ENCODE measurements at places on chromosomes 4 and X.

GRCh38 chr4:54073271-54073880, 9.0 kb upstream of the CHIC2 start:
- no peak for DNase-seq

DNA sequence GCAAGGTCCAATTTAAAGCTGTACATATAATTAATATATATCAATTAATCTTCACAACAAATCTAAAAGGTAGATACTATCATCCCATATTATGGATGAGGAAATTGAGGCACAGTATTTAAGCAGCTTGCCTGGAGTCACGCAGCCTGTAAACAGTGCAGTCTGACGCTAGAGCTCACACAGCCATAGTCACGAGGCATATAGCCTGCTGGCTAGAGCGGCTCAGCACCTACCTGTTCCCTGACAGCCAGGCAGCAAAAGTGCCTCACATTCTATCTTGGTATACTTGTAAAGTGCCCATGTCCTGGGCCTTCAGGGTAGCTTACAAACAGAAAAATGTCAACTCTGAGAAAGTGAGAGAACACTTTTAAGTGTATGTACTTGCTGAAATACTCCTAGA, 222.6 kb upstream of the NEIL3 start:
- DNase-seq: no peak

- DNase-seq: no peak
These were observed 30.9 kb upstream of the FAM156A start for GRCh38 chrX:52988985-52989917.

- DNase-seq: no peak
These were observed 70.6 kb downstream of the ARFIP1 start for GRCh38 chr4:152850377-152850776.

- DNase-seq: no peak
These were observed 19.2 kb upstream of the BRS3 start for GRCh38 chrX:136468391-136469103.

DNA sequence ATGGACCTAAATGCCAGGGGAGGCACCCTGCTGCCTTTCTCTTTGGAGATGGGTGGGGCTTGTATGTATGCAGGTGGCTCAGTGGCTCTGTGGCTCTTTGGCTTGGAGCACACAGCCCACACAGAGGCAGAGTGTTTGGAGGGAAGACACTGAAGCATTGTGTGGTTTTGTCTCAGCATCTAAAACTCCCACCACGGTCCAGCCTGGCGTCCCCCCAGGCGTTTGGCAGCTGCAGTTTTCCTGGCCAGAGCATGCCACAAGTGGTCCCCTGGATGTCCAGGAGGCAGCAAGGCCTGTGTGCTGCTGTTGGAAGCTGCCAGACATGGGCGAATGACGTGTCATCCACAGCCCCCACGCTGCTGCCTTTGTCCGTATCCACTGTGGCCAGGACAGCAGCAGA, 32.2 kb upstream of the PSAPL1 start:
- DNase-seq: peak; percentile 68

- DNase-seq: no peak
These were observed 81.9 kb downstream of the AASDH start for GRCh38 chr4:56305390-56305789.

DNA sequence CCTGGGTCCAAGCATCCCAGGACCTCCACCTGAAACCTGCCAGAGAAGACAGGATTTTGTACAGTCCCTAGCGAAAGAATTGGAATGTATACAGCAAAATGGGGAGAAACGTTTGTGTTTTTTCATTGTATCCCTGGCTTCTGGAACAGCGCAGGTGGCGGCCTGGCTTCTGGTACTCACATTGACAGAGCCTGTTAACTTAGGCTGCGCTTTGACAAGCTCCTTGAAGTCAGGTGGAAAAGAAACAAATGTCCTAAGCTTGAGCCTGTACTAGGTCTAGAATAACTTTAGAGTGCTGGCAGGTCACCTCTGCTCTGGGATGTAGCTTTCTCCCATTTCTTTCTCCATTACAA, 343.7 kb upstream of the KLF3 start:
- no peak for DNase-seq

DNA sequence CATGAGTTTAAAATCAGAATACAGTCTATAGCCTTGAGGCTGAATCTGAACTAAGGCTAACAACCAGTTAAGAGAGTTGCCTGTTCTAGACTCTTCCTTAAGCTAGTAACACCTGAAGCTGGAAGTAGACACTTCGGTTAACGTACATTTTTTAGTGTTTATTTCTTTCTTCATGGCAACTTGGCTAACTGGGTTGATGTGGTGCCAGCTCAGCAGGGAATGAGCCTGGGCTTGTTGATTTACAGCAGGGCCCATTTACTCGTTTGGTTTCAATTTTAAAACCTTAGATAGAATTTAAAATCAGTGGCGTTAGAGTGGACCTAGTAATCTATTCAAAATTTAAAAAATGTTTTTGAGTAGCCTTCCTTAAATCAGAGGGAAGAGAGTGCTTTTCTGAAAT, 137.6 kb upstream of the ESX1 start:
- DNase-seq: no peak

DNA sequence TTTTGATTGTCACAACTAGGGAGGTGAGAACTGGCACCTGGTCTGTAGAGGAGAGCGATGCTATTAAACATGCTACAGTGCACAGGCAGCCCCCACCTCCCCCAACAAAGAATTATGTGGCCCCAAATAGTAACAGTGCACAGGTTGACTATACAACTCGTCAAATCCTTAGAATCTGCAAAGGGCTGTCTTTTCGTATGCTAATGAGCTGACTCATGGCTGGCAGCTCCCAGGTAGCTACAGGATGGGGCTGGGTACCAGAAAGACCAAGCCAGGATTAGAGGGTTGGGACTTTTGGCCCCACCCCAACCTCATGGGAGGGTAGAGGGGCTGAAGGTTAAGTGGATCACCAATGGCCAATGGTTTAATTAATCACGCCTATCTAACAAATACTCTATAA, 104.7 kb upstream of the SORBS2 start:
- no peak for DNase-seq

GRCh38 chrX:132749406-132749805, 209.0 kb downstream of the HS6ST2 start:
- no peak for DNase-seq

GRCh38 chrX:154375156-154375504, 696 bp upstream of the FLNA start:
- no peak for DNase-seq

- DNase-seq: no peak
These were observed 29.6 kb downstream of the C4orf54 start for GRCh38 chr4:99628040-99628439.

GRCh38 chrX:17039826-17040225, 93.4 kb downstream of the REPS2 start:
- DNase-seq: no peak

- DNase-seq: no peak
These were observed 51.2 kb downstream of the HMX1 start for GRCh38 chr4:8820178-8821102.

DNA sequence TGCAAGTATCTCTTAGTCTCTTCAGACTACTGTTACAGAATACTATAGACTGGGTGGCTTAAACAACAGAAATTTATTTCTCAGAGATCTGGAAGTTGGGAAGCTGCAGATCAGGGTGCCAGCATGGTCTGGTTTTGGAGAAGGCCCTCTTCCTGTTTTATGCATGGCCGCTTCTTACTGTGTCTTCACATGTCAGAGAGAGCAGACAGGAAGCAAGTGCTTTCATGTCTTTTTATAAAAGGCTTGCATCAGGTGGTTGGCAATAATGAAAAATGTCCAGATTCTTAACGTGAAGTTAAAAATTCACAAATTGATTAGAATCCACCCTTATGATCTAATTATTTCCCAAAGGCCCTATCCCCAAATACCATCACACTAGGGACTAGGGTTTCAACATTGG, 284.9 kb downstream of the RPA4 start:
- no peak for DNase-seq

DNA sequence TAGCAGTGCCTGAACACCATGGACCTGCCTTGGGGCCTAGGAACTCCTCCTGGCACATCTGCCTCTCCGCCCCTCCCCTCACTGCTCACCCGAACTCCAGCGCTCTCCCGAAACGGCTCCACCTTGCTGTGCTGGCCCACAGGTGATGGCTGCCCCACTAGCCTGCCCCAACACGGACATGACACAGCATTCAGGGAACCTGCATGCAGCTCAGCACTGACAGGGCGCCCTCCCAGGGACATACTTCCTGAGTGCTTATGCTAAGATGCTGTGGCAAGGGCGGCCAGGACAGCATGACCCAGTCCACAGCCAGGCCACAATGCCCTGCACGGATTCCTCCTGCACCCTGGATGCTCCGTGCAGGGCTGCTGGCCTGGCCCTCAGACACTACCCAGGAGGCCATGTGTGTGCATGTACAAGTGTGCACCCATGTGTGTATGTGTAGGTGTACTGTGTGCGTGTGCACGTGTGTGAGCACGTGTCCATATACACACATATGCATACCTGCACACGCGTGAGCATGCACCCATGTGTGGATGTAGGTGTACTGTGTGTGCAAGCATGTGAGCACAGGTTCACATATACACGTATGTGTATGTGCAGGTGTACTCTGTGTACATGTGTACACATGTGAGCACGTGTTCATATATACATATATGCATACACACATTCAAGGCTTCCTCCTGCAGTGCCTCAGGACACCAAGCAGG, 6.0 kb downstream of the TMEM271 start:
- no peak for DNase-seq

DNA sequence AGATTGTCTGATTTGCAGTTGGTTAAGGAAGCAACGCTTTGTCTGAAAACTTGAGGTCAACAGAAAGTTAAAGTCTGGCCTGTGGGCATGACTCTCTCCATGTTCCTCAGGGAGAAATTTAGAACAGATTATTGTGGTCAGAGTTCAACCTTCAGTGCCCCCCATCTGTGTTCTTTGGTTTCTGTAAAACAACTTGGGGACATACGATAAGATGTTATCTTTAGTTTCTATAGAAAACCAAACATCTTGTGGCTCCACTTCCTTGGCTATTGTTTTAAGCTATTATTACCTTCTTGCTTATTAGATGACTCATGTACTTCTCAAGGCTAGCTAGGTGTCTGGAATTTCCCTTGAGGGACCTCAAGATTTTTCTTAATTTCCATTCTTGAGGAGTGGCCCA, 507.7 kb downstream of the PDHA2 start:
- DNase-seq: no peak

DNA sequence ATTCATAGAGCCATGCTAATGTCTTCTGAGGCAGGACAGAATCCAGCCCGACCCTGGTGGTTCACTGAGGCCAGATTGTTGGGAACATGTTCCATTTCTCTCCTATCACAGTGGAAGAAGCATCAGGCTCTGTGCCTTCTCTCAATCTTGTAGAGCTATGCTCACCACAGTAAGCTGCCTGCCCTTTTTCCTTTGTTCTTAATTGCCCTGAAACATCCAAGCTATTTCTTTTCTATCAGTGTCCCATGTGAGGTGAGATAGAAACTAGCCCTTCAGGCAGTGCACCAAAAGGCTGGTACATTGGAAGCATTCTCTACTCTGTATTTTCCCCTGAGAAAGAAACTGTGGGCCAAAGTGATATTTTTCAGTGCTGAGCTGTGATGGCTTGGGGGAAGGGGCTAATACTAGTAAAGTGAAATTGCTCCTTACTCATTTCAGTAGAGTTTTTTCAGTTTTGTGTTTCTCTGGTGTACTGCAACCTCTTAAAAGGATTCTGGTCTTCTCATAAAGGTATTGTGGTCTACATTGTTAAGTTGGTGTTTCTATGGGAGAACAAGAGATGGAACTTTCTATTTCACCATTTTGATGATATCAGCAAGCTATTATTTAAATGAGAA, 611.2 kb downstream of the RPA4 start:
- no peak for DNase-seq

DNA sequence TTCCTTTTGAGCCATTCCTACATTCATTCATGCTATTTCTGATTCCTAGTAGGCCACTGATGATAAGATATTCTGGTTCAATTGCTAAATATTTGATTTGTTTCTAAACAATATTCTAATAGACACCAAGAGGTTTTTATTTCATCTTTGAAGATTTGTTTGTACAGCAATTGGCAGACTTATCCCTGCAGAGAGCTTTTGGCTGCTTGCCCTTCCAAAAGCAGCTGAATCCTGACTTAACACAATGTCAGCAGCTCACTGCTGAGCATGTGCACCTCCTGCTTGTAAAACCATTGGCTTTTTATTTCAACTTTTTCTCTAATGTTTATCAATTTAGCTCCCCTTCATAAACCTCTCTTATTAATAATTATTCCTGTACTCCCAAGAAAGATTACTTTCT, 45.3 kb downstream of the MMRN1 start:
- DNase-seq: no peak

DNA sequence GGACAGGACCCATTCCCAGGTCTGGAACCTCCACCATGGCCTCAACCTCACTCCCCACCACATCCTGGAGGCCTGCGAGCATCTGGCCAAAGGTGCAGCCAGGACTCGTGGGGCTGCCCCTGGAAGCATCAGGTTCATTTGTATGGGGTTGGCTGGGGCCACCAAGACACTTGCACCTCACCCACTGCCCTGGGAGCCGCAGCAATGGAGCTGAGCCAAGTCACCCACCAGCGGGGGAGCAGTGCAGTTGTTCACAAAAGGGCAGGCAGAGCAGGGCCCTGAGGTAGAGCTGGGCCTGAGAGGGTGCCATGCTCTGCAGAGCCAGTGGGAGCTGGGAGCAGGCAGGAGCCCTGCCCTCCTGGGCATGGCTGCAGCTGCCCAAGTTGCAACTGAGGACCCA, 163.5 kb downstream of the FAM47A start:
- no peak for DNase-seq

GRCh38 chrX:133985164-133985966, at the start of gene GPC3:
Gene GPC3 (minus strand): TSS chrX:133985594.
- DNase-seq: peak; percentile 3

DNA sequence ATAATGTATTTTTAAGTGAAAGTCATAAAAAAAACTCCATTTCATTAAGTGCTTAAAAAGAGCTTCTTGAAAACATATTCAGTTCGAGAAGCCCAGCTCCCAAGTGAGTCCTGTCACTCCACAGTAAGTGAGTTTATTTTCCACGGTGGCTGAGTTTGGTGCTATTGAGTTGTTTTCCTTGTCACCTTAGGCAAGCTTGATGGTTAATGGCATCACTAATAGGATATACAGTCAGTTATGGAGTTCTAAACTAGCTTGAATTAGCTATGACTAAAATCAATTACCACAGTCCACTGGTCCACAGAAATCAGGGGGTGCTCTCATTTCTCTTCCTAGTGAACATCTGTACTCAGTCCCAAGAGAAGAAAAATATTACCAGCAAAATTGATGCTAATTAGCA, 1526.2 kb upstream of the IGFBP7 start:
- DNase-seq: no peak

GRCh38 chrX:147570483-147570882, 341.2 kb upstream of the FMR1 start:
- no peak for DNase-seq

DNA sequence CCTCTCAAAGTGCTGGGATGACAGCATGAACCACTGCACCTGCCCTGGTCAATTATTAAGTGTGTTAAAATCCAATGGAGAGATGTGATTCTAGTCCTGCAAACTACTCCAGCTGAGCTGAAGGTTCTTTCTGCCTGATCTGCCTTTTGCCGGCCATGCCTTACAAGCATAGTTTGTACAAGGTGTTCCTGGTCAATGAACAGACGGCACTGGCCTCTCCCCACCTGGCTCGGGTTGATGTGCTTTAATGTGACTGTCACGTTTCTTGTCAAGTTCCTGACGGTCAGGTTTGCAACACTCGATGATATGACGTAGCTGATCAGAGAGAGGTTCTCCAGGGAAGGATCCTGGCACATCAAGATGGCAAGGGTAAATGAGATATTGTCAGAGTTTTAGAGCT, 23.1 kb upstream of the PHKA2 start:
- DNase-seq: no peak
